ENCODE measurements at places on chromosomes 7 and 10. TPM values are rescaled to one million over a fixed set of nuclear protein-coding genes. Genes with fewer than 3 reads are reported as not detected.

The AGR3 gene
- total RNA-seq: not detected

The EPO gene
- total RNA-seq: 0.88 TPM

The C10orf105 gene
- 0.03 TPM for total RNA-seq

The PAX4 gene
- not detected for total RNA-seq

The NEURL1 gene
- total RNA-seq: 10.6 TPM

The NANOS1 gene
- total RNA-seq: 5.1 TPM

The CLCN1 gene
- not detected for total RNA-seq

The MYH16 gene
- not detected for total RNA-seq

The HOXA9 gene
- 9.1 TPM for total RNA-seq

The CDHR1 gene
- 0.86 TPM for total RNA-seq
